ENCODE measurements at places on chromosomes 1 and 21.

- DNase-seq, result no peak
Measured at GRCh38 chr1:218473522-218473921, 128.4 kb downstream of the TGFB2 start.

DNA sequence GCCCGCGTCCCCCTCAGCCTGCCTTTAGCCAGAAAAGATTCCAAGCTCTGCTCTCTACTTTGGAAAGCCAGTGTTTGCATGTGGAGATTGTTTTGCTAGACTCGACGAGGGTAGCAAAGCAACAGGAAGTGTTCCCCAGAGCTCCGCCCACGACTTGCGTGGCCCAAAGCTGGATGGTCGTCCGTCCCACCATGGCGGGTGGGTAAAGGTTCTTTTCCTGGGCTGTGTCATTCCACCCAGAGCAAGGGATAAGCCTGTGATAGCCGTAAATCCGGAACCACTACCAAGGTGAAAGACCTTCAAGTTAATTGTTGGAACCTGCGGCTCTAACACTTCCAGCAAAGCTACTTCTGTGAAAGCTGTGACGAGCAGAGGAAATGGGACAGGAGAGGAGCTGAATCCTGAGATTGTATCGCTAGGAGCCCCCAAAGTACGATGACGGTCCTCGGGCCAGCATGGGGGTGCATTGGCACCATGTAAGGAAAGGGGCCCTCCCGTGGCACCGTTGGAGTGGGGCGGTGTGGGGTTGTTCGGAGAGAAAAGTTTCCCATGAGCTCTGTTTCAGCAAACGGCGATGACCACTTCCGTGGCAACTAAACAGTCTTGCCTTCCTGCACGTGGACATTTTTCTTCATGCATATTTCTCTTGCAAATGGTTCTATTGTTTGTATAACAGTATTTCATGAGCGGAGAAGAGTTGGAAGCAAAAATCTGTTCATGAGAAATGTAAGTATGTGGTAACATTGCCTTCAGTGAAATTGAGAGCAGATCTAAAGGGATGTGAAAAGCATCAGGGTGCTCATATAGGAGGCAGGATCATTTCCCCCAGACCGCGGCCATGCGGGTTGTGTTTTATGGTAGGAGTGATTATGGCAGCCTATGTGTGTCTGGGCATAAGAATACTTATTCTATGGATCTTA is 8.4 kb downstream of the MX2 start:
- no peak for DNase-seq

- DNase-seq, result no peak
Measured at GRCh38 chr1:19640363-19641316, 3.5 kb upstream of the NBL1 start.

DNA sequence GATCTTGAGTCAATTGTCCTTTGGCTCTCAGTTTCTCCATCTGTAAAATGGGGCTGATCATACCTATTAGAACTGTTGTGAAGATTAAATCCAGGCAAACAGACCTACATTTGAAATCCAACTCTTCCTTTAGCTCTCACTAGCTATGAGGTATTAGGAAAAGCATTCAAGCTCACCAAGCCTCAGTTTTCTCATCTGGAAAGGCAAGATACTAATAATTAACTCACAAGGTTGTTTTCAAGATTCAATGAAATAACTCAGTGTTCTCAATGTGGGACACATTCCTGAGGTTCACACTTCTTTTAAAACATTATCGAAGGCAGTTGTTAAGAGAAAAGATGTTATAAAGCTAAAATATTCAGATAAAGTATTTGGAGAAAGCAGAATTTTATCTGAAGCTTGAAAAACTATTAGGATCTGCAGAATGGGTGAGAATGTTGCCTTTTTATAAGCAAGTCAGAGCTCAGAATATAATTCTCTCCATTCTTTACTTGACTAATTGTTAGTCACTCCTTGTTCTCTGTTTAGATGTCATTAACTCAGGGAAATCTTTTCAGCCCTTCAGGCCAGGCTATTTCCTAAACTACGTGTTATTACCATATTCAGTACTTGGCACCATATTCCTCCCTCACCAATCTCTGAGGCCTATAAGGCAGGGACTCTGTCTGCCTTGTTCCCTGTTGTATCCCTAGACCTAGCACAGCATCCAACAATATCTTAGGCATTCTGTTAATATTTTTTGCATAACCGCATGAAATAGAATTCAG is 72.0 kb upstream of the VAV3 start:
- no peak for DNase-seq

DNA sequence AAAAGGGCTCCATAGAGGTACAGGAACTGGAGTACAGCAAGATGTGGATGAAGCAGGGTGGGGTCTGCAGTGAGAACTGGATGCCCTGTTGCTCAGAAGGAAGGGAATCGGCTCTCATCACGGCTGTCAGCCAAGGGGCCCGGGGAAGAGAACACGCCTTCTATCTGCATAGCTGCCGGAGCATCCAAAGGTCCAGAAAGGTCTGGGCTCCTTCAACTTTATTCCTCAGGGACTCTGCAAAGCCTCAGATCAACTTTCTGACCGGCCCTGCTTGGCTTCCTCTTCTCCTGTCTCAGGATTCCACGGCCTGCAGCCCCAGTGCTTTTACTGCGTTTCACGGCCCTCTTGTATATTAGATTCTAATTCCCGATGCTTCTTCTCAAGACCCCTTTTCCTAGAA is 34.8 kb downstream of the KRTAP19-8 start:
- DNase-seq, result no peak

GRCh38 chr1:88744142-88744541 is 60.1 kb downstream of the PKN2 start:
- no peak for DNase-seq

- DNase-seq, result no peak
Measured at GRCh38 chr1:245023222-245023621, 131.6 kb upstream of the KIF26B start.

- no peak for DNase-seq
Measured at GRCh38 chr1:51331206-51332100, 1.1 kb upstream of the TTC39A start.

DNA sequence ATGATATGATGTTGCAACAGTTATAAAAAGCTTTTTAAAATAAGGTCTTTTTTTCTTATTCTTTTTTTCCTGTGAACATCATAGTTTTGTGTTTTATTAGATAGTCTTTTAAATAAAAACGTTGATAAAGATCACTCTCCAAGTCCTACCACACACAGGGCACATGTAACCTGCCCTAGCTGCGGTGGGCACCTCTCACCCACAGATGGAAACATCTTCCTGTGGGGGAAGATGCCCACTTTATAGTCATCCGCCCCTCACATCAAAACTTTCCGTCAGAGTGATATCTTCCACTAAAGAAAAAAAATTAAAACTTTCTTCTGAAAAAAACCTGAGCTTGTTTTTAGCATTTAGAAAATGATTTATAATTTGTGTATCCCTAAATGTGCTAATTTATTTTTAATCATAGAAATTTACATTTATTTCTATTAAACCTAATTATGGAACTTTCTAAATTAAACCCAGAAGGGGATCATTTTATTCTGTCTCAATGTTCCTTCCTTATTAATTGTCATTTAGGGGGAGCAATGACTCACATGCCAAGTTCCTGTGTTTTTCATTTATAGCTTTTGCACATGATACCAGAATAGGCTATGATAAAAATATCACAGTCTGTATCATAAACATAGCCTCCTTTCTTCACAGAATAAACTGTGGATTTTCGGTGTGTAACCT is 24.7 kb downstream of the TNFRSF9 start:
- no peak for DNase-seq

GRCh38 chr1:12464598-12465056 is 153.4 kb downstream of the DHRS3 start:
- peak; percentile 89 for DNase-seq

DNA sequence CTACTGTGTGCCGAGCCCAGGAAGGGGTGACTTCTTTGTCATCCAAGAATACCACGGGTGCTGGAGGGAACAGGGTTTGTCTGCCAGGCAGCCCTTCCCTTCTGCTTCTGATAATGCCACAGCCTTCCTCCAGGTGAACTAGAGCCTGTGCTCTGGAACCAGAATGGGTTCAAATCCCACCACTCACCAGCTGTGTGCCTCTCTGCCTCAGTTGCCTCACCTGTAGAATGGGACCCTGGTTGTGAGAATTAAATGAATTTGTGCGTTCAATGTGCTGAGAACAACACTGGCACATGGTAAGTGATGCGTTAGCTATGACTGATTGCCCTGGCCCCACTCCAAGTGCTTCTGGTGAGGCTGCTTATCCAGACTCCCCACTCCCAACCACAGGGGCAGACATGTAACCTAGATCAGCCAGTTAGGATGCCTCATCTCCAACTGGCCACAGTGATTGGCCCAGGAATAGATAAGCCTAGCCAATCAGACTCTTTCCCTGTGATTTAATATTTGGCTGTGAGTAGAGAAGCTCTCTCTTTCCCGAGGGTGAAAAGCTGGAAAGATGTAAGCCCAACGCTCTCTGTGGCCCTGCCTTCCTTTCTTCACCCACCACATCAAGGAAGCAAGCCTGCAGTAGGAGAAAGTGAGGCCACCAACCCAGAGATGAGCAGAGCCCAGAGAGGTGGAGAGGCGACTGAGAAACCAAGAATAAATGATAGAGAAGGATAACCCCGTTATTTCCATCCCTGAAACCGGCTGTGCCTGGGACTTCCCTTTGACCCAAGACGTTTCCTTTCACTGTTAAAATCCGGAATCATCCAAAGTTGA is 20.8 kb upstream of the LAPTM5 start:
- peak; percentile 52 for DNase-seq

DNA sequence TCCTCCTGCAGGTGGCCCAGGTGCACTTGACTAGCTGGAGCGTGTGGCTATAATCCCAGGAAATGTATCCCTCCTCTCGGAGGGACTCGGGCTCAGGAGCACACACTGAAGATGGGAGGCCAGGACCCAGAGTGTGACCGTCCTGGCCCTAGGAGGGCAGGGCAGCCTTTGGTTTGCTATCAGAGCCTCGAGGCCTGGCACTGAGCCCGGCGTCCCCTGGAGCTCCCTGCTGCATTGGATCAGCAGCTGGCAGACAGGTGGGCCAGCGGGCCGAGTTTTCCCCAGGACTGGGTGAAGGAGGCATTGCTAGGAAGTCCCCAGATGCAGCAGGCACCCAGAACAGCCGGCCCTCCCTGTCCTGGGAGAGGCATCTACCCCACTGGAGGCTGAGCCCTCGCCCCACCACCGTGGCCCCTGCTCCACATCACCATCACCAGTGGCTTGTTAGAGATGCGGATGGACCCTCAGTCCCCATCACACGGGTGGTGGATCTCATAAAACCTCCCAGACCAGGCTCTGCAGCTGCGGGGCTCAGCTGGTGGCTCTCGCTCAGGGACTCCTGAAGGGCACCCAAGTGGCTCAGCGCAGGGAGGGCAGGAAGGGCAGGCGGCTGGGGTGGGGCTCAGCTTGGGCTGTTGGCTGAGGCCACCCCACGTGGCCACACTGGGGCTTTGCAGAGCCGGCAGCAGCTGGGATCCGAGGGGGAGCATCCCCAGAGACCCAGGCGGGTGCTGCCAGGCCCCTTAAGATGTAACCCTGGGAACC is 32.7 kb upstream of the POFUT2 start:
- no peak for DNase-seq

DNA sequence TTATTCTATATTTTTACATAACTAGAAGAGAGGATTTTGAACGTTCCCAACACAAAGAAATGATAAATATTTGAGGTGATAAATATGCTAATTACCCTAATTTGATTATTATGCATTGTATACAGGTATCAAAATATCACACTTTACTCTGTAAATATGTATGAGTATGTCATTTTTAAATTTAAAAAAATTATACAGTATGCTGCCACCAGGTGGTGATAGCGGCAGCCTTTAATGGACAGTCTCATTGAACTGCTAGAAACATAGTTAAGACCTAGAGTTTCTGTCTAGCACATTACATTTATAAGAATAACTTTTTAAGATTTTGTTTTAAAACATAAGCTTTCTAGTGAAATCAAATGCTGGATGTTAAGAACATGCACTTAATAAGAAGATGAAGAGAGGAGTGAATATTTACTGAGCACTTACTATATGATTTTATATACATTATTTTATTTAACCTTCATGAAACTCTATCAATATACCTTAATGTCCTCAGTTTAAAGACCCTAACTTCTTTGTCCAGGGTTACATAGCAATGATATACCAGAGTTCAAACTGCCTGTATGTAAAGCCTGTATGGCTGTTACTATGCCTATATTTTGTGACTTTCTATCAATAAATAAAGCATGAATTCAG is 207.1 kb downstream of the NUF2 start:
- no peak for DNase-seq

DNA sequence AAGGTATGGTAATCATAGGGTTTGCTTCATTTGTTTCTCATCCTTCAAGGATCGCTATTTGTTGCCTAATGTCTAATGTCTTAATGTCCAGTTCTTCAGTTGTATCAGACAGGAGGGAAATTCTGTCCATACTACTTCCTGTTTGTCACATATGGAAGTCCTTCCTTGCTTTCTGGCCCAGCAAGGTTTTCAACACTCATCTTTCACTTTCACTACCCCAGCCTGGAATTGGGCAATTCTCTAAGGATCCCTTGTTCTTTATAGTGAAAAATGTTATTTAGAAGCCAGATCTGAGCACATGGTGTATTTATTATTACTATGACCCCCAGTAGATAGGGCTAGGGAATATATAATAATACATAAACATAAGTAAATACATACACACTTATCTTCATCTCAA is 50.6 kb upstream of the SLC35A3 start:
- DNase-seq, result peak; percentile 31

GRCh38 chr1:188906921-188907641 is 1570.6 kb downstream of the BRINP3 start:
- no peak for DNase-seq

DNA sequence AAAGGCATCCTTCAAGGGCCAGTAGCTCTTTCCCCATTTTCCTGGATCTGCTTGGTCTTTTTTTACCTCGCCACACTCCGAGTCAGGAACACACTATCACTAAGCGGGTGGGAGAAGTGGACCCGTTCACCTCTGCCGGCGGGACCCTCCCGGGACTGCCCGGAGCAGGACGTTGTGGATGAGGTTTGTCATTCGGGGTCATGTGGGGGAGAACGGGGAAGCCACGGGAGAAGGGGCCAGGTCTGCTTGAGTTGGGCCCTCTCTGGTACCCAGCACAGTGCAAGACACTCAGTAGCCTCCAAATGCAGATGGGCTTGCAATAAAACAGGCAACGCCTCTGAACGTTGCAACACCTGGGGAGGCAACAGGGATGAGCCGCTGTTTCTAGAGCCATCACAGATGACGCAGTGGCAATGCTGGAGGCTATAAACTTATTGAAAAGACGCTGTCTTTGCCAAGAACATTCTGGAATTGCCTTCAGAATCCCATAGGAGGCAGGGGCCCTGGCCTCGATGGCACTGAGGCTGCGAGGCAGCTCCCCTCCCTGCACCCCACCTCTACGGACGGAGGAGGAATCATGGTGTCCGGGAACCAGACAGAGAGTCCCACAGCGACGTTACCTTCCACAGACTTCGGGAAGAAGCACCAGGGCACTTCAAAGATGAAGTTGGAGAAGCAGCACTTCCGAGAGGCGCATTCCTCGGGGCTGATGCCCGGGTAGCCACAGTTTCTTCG is 3.8 kb downstream of the TFF2 start:
- no peak for DNase-seq
